Stimulated activated CD8-positive, alpha-beta memory T cell treated with anti-CD3 and anti-CD28 coated beads, Interleukin-4, amount 100 ng/mL, for 1 hour (primary cell): ENCODE measurements at places on chromosomes 2 and 18.

DNA sequence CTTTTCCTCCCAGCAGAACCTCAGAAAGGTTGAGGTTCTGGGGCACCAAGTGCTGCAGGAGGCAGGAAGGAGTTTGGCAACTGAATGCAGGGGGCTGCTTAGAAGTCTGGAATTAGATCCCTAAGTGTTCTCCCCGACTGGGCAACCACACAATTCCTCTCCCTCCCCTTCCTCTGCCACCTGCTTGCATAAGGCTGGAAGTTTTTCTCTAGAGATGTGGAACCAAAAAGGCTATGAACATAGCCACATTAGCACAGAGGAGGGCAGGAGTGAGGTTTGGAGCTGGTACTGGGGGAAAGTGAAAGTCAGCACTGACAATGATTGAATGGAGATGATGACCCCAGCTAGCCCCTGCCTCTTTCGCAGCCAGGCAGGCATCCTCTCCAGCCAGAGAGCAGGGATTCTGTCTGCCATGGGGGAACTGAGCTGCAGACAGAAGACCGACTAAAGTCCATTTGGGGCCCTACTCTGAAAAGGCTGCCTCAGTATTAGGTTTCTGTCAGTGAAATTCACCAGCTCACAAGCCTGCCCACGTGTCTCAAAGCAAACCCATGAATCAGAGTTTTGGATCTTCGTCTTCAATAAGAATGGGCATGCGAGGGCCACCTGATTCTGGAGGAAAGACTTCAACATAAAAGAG lies 87.9 kb upstream of the ITGA6 start:
- DNase-seq = no peak

DNA sequence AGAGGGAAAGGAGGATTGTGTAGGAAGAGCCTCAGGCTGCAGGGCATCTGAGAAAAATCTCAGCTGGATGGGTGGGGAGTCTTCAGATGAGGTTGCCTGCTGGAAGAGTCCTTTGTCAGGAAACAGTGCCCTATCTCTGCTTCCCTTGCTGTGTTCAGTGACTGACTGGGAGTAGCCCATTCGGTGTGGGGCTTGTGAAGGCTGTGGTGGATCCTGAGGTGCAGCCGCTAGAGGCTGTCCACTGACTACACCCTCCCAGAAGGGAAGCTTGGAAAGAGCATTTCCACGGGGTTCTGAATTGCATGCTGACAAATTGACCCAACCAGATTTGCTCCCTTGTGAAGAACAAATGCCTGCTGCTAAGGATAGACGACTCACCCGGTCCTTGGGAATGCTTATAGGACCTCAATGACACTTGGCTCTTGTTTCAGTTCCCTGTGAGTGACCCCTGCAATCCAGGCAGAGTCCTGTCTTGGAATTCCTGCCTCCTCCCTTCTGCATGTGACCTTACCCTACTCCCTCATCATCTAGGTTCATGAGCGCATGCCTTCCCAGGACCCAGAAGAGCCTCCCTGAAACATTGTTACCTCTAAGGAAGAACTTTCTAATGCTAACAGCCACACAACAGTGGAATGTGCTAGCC lies 109.7 kb upstream of the FAM136A start:
- no peak for DNase-seq

- no peak for DNase-seq
These were observed 69.5 kb downstream of the C1D start for GRCh38 chr2:67993329-67993728.

DNA sequence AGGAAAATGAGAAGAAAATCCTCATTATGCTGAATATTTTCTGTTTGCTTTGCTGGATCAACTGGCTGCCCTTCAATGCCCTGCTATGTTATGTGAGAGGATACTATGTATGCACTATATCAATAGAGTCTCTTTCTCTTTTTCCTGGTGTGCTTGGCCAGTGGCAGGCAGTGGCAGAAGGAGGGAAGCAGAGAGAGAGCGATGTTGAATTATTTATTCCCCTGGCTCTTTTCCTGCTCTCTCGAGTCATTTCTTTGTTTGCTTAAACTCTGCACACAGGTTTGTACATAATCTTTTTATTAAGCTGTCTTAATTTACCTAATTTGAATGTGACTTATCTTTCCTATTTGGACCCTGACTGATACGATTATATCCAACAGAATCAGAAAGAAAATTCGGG lies 1727.3 kb downstream of the SUCLG1 start:
- DNase-seq = no peak

- no peak for DNase-seq
These were observed 118.2 kb upstream of the ZNF516 start for GRCh38 chr18:76613053-76613754.

- no peak for DNase-seq
These were observed 97.4 kb downstream of the PLB1 start for GRCh38 chr2:28593160-28593755.

GRCh38 chr2:149033716-149034115 lies 4.8 kb upstream of the LYPD6B start:
- DNase-seq = no peak

- DNase-seq = no peak
These were observed 10.2 kb upstream of the EIF2AK3 start for GRCh38 chr2:88637464-88637863.

DNA sequence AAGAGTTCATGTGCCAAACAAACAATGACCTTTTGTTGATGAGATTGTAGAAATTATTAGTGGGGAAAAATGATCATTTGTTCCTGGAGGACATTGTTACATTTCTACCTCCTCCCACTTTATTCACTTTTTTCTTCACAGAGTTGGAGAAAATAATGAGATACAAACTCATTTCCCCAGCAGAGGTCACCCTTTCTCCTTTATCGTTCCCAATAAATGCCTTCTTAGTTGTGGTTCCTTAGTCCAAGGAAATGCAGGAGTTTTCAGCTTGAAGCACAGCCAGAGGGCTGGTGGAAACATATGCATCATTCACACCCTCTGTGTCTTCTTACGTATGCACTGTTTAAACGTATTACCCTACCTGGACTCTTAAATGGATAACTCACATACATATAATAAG lies 108.8 kb downstream of the SLC4A3 start:
- DNase-seq = no peak

DNA sequence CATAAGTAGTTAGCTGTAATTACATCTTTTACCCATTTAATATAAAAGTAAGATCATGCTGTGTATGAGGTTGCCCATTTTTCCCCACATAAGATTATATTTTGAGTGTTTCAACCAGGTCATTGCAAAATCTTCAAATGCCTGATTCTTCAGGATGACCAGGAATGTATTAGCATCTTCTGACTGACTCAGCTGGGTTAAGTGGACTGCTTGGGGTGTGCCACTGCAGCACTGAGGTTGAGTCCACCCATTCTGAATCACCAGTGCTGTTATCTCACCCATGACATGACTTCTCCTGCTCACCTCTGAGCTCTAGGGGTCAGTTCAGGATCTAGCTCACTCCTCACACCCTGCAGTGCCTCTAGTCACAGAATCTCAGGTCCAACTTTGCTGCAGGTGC lies 576.7 kb upstream of the ZEB2 start:
- DNase-seq = no peak

DNA sequence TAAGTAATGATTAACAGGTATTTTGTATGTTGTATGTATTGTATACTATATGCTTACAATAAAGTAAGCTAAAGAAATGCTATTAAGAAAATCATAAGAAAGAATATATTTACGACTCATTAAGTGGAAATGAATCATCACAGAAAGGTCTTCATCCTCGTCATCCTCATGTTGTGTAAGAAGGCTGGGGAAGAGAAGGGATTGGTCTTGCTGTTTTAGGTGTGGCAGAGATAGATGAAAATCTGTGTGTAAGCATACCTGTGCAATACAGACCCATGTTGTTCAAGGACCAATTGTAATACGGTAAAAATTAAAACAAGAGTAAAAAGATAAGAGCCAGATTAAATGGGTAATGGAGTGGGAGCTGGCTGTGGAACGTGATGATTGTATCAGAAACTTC lies 16.6 kb downstream of the SLC35F5 start:
- DNase-seq = no peak

DNA sequence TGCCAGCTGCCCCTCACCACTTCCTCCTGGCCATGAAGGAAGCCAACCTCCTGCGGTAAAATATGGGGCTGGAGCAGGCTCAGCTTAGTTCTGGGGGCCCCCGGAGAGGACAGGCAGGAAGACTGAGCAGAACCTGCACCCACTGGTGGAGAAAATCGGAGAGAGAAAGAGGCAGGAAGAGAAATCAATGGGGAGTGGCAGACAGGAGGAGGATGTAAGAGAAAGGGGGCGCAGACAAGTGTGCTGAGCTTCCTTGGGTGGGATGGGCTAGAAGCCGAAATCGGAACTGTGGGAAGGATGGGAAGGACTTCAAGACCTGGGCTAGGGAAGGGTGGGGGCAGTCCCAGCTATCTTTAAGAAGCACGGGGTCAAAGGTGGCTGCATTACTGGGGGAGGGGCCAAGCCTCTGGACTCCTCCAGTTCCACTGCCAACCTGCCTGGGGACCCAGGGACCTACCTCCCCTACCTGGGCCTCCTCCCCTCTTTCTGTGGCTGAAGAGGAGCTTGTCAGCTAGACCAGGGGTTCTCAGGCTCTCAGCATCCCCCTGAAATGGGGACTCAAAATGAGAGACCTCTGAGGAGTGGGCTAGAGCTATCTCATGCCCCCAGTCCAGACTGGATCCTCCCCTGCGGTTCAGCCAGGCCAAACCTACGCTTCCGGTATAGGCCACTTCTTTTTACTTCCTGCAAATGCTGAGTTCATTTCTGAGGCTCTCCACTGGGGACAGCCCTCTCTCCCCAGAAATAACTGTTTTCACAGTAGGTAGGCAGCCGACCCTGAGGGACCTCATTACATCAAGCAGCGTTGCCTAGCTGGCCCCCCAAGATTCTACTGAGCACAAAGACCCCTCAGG lies 33.6 kb upstream of the B3GNT7 start:
- no peak for DNase-seq

DNA sequence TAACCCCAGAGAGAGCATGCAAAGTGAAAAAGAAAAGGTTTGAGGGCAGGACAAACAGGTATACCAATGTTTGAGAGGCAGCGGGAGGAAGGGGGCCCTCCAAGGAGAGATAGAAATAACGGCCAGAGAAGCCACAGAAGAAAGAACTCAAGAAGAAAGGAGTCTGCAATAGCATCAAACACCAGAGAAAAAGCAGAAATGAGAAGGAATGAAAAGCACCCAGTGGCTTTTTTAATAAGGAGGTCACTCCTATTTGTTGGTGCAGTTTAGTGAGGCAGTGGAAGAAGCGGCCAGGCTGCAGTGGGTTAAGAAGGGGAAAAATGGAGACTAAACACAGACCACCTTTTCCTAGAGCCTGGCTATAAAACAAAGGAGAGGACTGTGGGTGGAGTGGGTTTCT lies 177.2 kb downstream of the THADA start:
- no peak for DNase-seq

DNA sequence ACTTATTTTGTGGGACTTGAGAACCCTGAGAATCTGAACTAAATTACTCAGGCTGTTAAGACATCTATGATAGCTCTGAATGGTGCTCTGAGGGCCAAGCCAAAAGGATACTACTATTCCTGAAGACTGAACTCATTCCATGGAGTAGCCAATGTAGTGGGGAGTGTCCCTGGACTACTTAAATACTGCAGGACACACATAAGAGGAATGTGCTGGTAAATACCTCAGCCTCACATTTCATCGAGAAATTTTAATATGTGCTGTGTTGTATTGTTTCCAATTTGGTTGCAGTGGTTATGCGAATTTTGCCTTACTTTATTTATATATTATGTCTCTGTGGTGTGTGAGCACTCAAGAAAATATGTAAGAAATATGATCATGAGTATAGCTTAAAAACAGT lies 264.4 kb upstream of the FIGN start:
- DNase-seq = no peak

- DNase-seq = no peak
These were observed 78.3 kb upstream of the FZD5 start for GRCh38 chr2:207847807-207848544.

- no peak for DNase-seq
These were observed 951.3 kb upstream of the ACVR2A start for GRCh38 chr2:146893500-146894041.

DNA sequence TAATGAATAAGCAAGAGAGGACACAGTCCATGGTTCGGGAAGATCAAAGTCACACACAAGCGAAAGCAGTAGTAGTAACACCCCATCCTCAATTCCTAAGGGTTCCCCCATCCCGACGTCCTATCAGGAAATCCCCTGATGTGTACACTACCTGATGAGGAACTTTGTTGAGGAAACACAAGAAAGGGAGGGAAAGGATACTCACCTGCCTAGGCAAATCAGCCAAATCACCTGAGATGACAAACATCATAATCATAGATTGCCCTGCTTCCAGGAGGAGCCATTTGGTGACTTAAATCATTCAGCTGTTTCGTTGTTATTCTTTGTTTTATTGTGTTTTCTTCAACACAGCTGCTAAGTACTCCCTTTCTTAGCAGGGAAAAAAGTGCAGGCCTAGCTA lies 55.5 kb upstream of the SPOPL start:
- no peak for DNase-seq

GRCh38 chr2:19623488-19623887 lies 265.1 kb upstream of the OSR1 start:
- DNase-seq = no peak

DNA sequence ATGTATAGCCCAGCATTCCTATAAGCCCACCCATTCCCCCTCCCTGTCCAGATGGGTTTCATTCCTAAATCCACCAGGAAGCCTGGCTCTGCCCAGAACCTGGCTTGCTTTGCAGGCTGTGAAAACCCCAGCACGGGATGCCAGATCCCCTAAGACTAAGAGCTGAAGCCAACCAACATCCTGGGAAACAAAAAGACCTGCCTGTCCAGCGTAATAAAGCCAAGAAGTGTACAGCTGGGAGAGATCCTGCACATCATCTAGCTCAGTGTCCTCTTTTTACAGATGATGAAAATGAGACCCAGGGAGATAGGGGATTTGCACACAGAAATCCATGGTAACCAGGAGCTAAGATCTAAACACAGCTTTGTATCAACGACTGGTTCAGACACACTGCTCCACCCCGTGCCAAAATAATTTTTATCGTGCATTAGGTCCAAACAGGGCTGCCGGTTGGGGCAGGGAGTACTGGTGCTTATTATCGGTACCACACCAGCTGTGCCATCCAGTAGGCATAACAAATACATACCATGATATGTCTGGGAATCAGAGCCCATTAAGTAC lies 2.9 kb downstream of the RND3 start:
- DNase-seq = no peak

DNA sequence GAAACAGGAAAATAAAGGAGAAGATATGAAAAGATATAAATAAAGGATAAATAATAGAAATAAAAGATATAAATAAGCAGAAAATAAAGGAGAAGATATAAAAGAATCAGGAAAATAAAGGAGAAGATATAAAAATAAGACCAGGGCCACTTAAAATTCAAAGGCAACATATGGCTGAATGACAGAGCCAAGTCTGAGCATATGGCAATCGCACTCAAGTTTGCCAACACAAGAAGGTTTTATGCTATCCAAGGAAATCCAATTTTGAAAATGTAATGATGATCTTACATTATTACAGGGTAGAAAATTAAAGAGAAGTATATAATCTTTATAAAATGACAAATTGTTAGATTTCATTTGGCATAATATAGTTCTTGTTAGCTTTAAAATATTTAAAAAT lies 33.6 kb downstream of the USP40 start:
- DNase-seq = no peak

DNA sequence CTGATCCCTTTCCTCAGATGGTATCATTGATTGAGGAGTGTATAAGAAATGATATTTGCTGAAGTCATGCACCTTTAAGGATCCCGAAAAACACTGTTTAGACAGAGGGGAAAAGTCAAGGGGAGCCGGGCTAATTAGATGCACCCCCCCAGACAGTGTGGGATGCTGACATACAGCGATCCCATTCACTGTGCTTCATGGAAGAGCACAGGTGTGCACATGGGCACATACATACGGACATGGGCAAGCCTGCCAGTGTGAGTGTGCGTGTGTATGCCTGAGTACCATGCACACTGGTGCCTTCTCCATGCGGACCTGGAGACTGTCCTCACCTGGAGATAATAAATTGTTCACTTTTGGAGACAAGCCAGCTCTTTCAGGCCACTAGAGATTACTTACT lies 22.6 kb downstream of the MEIS1 start:
- no peak for DNase-seq
